ENCODE measurements at places on chromosomes 3 and 15.

DNA sequence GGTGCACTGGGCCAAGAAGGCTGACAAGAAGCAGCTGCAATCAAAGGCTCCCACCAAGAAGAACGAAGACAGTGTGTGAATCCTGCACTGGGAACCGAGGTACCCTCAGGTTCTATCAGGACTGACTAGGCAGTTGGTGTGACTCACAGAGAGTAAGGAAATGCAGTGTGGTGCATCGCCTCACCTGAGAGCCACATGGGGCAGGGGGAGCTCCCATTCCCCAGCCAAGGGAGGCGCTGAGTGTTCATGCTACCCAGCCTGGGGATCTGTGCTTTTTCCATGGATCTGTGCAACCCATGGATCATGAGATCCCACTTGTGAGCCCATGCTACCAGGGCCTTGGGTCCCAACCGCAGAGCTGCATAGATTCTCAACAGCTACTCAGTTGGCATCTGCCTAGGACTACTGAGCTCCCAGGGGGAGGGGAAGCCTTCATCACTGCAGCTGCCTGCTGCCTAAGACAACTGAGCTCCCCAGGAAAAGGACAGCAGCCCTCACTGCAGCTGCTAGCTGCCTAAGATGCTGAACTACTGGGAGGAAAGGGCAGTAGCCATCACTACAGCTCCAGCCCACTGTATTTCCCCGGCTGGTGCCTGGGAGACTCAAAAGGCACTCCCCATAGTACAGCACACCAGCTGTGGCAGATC, 6.9 kb upstream of the PLSCR2 start:
- no peak for DNase-seq

- no peak for DNase-seq
Measured at GRCh38 chr15:70493787-70494516, 269.4 kb downstream of the UACA start.

- no peak for DNase-seq
Measured at GRCh38 chr3:112467539-112467938, 31.7 kb downstream of the BTLA start.

DNA sequence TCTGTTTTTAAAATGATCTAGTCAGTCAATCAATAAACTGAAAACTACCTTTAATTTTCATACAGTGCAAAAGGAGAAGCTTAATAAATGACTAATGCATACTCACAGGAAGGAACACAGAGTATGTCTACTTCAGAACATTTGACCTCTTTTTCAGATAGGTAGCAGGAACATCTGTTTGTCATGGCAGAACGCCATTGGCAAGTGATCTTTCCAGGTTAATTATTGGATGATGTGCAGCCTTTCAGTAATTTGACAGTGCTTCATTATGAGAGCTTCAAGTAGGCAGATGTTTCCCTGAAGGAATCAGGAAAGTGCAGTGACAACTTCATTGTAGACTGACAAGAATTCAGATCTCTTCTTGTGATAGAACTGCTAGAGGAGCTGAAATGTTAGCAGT, 325.0 kb downstream of the OTOL1 start:
- DNase-seq: no peak

- DNase-seq: no peak
Measured at GRCh38 chr3:10925436-10926255, 66.9 kb upstream of the SLC6A1 start.

- no peak for DNase-seq
Measured at GRCh38 chr15:59063042-59063441, 41.9 kb upstream of the CCNB2 start.

Data from head of caudate nucleus (tissue), 42 donors.